ENCODE measurements at places on chromosomes 5 and 9.

GRCh38 chr9:105360344-105360743 is 87.5 kb upstream of the FSD1L start:
- DNase-seq = no peak

DNA sequence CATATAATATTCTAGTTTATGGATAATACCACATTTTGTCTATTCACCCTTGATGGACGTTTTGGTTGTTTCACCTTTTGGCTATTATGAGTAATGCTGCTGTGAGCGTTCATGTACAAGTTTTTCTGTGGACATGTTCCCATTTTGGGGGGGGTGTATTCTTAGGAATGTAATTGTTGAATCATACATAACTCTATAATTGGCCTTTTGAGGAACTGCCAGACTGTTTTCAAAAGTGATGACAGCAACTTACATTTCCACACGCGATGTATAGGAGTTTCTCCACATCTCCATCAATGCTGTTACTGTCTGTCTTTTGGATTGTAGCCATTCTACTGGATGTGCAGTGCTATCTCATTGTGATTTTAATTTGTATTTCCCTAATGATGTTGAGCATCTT is 69.8 kb downstream of the SLC46A2 start:
- DNase-seq = no peak

DNA sequence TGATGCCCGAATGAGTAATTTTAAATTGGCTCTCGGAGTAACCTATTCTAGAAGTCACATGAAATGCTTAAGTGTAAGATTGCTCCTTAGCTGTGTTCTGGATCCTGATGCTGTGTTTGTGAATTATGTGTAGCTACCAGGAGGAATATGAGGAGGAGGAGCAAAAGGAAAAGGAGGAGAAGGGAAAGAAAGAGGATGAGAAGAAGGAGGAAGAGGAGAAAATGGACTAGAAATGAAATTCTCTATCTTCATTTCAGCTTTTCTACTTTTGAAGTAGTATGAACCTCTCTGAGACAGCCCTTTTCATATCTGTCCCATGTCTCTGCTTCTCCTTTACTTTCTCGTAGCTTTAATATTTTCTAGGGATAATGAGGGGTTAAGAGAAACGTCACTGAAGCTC is 119.4 kb upstream of the ACTBL2 start:
- no peak for DNase-seq

GRCh38 chr5:120463991-120464626 is at the start of gene PRR16:
PRR16 (plus strand) TSS chr5:120464300.
- no peak for DNase-seq
